ENCODE measurements at places on chromosomes 4 and X. TPM values are rescaled to one million over a fixed set of nuclear protein-coding genes. Genes with fewer than 3 reads are reported as not detected.

DNA sequence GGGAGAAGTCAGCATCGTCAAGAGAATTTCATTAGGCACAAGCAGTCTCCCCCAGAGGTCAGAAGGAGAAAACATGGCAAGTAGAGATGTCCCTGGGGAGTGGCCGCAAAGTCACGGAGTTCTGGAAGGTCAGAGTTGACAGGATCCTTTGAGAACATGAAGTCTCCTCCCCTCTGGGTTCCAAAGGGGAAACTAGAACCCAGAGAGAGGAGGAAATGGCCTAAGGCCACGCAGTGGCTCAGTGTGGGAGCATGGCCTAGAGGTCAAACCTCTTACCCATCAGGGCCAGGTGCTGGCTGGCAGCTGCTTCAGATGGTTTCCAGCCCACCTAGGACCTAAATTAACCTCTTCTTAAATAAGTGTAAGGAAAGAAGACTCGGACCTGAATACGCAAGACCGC lies 884 bp downstream of the IDH3G start:
- DNase-seq: no peak

The CXCL11 gene
- total RNA-seq: not detected

GRCh38 chr4:141180991-141181761 lies 39.5 kb upstream of the ZNF330 start:
- no peak for DNase-seq

- no peak for DNase-seq
These were observed 411 bp upstream of the GPRASP1 start for GRCh38 chrX:102650903-102651241.

The PCDH7 gene
- 8.0 TPM for total RNA-seq

The BTC gene
- total RNA-seq: 0.14 TPM

GRCh38 chr4:86400216-86400615 lies 40.4 kb upstream of the MAPK10 start:
- DNase-seq: no peak

DNA sequence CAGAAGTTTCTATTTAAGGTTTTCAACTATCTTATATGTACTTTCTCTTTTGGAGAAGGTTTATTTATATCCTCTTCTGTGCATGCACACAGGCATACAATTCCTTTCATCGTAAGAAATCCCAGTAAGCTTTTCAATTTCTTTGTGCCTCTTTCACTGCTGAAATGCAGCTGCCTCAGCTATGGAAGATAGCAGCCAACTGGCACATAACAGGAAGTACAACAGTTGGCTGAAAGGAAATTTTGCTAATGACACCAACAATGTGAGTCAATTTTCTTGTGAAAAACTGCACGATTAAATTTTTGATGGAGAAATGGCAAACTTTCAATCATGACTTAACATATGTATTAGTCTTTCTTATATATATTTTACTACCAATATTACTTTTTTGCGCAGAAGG lies 74.5 kb upstream of the PAQR3 start:
- DNase-seq: no peak

DNA sequence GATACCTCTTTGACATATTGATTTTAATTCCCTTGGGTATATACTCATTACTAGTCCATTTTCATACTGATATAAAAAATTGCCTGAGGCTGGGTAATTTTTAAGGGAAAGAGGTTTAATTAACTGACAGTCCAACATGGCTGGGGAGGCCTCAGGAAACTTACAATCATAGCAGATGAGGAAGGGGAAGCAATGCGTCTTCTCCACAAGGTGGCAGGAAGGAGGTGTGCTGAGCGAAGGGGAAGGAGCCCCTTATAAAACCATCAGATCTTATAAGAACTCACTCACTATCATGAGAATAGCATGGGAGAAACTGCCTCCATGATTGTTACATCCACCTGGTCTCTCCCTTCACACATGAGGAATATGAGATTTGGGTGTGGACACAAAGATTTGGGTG lies 42.4 kb downstream of the MSX1 start:
- no peak for DNase-seq

- no peak for DNase-seq
These were observed 26.3 kb upstream of the UBA6 start for GRCh38 chr4:67727124-67727850.

DNA sequence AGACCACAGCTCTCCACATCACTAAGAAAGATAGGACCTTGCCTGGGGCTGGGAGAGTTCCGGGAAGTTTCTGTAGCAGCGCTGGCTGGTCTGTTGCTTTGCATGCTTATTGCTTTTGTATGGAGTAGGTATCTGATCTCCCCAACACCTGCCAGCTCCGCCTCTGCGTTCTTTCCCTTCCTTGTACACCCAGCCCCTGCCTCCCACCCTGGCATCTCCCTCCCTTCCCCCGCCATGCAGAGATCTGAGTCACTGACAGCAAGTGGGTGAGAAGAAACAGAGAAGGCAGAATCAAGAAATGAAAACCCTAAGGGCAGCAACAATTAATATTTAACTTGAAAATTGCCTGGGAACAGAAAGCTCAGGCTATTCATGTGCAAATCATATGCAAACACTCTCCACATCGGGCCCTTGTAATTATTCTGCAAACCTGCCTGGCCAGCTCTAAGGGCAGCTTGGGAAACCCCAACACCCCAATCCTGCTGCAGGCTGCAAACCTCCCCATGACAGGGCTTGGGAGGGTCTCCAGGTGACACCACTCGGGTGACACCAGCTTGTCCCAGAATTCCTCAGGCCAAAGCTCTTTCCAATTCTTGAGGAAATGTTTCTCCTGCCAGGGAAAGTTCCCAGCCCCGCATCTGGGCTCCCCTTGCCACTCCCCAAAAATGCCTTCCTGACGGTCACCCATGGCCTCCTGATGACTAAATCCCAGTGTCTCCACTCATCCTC lies 257.2 kb downstream of the FBXW7 start:
- DNase-seq: no peak

GRCh38 chrX:45186643-45187026 lies 14.0 kb downstream of the DIPK2B start:
- DNase-seq: no peak

GRCh38 chrX:125395626-125396025 lies 76.0 kb downstream of the TEX13C start:
- DNase-seq: no peak

DNA sequence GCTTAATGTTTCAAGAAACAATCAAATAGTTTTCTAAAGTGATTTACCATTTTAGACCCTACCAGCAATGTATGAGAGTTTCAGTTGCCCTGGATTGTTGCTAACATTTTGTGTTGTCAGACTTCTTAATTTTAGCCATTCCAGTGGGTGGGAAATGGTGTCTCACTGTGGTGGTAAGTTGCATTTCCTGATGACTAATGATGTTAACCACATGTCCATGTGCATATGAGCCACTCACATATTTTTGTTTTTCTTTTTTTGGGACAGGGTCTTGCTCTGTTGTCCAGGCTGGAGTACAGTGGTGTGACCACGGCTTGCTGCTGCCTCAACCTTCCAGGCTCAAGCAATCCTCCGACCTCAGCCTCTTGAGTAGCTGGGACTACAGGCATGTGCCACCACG lies 48.3 kb downstream of the MED28 start:
- DNase-seq: no peak

DNA sequence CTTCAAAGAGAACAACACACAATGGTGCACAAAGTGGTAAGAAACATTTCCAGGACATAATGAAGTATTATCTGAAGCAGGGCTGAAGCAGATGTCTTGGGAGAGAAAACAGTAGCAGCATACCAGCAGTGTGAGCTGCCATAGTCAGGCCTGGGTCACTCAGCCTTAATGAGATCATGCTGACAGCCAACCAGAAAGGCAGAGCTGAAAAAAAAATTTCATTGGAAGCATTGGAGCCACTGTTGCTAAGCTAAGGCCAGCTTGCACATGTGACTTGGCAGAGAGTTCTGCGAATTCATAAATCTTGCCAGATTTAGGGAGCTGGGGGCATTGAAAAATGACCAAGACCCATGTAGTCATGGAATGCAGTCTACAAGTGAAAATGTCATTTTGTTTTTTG lies 444.0 kb upstream of the PITX2 start:
- no peak for DNase-seq

- DNase-seq: no peak
These were observed 41.4 kb downstream of the GUCY2F start for GRCh38 chrX:109440475-109440874.

- DNase-seq: no peak
These were observed 2.1 kb downstream of the ANOS1 start for GRCh38 chrX:8729811-8730210.

DNA sequence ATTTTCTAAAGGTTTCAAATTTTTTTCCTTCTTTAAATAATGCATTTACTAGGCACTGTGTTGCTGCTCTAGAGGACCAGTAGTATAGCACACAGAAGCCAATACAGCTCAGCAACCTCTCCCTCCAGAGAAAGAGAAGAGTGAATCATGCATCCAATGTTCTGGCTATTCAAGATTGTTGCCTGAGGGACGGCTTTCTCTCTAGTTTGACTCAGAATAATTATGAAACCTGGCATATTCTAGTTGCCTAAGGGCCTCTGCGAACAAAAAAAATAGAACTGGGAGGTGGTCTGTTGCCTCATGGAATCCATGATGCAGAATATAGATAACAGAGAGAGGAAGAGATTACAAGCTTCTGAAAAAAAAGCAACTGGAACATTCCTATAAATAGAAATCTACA lies 1233.3 kb upstream of the PABPC4L start:
- DNase-seq: no peak

DNA sequence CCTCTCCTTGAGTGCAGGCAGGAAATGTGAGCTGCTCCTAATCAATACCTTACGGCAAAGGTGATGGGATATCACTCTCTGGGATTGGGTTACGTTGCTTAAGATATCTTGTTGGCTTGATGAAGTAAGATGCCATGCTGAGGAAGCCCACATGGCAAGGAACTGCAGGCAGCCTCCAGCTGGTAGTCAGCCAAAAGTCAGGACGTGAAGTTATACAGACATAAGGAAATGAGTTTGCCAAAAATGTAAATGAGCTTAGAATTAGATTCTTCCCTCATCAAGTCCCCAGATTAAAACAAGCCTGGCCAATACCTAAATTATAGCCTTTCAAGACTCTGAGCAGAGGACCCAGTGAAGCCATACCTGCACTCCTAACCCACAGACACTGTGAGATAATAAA lies 155.0 kb downstream of the QDPR start:
- DNase-seq: no peak

- DNase-seq: no peak
These were observed 186.7 kb upstream of the WDFY3 start for GRCh38 chr4:85153221-85153620.

- no peak for DNase-seq
These were observed 87.8 kb downstream of the CLNK start for GRCh38 chr4:10596586-10597290.

DNA sequence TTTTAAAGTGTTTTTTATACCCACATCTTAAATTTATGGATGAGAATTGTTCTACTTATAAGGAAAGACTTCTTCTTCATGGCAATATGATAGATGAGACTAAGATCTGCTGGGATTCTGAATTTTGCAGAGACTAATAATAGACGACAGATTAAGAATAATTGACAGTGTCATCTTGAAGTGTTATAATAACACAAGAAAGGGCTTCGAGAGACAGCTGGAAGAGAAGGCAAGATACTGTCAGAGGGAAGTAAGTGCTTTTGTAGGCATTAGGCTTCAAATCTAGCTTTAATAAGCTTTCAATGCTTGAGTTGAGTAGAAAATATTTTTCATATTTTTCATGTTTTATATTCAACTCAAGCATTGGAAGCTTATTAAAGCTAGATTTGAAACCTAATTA lies 797.6 kb upstream of the PABPC4L start:
- no peak for DNase-seq

The BEX2 gene
- total RNA-seq: 19.2 TPM

- peak; percentile 6 for DNase-seq
These were observed 1169.5 kb upstream of the PABPC4L start for GRCh38 chr4:135371137-135371536.

The CD38 gene
- 0.11 TPM for total RNA-seq
